Esophagus mucosa (tissue), 1 donor: ENCODE measurements at places on chromosomes 2 and 18. TPM values are rescaled to one million over a fixed set of nuclear protein-coding genes. Genes with fewer than 3 reads are reported as not detected.

DNA sequence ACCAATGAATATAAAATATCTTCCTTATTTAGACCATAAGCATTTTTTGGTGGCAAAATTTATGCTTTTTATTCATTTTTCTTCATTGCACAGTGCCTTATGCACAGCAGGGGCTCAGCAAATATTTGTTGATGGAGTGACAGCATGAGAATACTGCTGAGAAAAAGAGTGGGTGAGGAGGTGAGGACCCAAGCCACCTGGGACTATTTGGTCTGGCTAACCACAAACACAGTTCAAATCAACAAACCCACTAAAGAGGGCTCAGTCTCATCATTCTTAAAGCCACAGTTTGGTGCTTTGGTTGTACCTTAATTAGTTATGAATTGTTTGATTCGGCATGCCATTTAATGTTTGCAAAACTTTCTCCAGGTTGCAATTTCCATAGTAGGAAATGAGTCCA is 183.5 kb upstream of the ZNF521 start:
- no peak for ATAC-seq

DNA sequence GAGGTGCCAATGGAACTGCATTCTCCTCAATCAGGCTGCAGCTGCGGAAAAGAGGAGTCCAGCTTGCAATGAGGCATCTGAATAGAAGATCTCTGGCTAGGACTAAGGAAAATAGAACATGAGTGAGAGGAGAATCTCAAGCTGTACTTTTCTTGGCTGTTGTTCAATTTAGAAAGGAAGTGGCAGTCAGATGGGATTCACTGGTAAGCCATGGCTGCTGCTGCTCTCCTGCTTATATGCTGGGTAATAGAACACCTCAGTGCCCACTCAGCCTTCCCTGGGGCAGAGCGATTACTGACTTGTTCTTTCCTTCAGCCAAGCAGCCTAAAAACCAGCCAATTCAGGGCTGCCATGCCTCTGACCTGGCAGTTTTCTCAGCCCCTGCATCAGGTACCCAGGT is 17.6 kb upstream of the CHST9 start:
- ATAC-seq, result no peak

- ATAC-seq, result no peak
Observed at GRCh38 chr2:127066942-127067341, 40.0 kb downstream of the BIN1 start.

TLX2 gene
- not detected for total RNA-seq

TMEM17 gene
- 2.3 TPM for total RNA-seq
